AG08395 (cell line): ENCODE measurements at places on chromosomes 16 and 17.

- DNase-seq: peak; percentile 55
Observed at GRCh38 chr16:66382966-66383299, 16.4 kb downstream of the CDH5 start.

GRCh38 chr16:30084816-30085159 is 6.9 kb downstream of the TBX6 start:
- DNase-seq: no peak

DNA sequence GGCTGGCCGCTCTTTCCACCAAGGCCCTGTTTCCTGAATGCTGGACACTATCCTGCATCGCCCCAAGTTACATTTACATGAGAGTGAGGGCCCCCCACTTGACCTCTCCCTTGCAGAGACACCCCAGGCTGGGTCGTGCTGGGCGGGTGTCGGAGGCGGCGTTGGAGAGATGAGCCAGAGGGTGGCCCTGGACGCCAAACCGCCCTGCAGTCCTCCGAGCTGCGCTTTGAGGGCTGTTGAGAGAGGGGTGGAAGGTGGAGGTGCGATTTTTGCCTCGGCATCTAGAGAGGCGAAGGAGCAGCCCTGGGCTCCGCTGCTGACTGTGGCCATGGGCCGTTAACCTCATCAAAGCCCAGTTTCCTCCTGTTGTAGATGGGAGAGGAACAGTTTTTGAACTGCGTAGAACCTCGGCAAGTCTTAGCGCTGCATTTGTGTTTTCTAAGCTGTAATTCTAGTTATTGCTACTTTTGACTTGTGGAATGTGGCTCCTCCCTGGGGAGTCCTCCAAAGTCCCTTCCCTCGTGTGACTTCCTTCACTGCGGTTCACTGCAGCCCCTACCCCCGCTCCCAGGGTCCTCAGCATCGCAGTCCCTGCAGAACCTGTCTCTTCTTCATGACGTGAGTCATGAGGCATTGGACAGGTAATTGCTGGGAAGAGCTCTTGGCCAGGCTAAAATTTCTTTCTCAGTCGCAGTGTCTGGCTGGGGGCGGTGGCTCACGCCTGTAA is 986 bp upstream of the ELOB start:
- DNase-seq: no peak

- DNase-seq: no peak
Observed at GRCh38 chr17:80491478-80492342, 15.3 kb upstream of the NPTX1 start.

DNA sequence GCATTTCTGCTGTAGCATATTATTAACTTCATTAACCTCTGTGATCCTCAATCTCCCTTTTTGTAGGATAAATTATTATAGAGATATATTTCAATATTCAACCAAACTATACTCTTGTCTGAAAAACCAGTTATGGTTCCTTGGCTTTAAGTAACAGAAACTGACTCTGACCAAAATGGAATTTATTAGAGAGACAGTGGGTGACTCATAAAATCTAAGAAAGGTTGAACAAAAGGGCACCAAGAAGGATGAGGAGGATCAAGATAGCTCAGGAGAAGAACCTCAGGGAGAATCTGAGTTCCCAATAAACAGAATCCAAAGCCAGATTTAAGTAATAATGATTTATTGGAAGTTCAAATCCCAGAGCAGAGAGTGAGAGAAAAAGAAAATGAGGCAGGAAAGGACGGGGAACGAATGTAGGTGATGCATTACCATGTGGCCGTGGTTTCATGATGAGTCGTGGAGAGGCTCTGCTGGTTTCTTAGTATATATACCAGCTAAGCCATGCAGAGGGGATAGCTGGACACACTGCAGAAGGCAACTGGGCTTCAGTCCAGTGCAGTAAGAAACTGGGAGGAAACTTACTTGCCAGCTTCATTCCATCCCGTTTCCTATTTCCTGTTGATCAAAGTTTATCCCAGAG is 151.5 kb upstream of the GOT2 start:
- no peak for DNase-seq

GRCh38 chr17:55496094-55496881 is 15.0 kb downstream of the SMIM36 start:
- peak; percentile 9 for DNase-seq

- DNase-seq: peak; percentile 13
Observed at GRCh38 chr16:78703936-78704335, 604.5 kb downstream of the WWOX start.

GRCh38 chr17:60158751-60159478 is 9.1 kb downstream of the CA4 start:
- no peak for DNase-seq

DNA sequence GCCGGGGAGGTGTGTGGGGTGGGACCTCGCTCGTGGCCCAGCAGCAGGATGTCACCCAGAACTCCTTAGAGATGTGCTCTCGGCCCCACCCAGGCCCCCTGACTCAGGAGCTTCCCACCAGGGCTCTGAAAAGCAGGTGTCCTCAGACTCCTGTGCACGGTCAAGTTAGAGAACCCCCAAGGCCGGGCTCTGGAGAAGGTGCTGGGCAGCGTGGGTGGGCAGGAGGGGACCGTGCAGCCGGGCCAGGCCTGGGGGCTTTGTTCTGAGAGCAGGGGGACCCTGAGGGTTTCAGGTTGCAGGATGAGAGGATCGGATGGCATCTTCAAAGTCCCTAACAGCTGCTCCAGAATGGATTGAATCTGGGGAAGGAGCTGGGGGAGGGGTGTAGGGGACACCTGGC is 164.4 kb upstream of the CIBAR2 start:
- no peak for DNase-seq

DNA sequence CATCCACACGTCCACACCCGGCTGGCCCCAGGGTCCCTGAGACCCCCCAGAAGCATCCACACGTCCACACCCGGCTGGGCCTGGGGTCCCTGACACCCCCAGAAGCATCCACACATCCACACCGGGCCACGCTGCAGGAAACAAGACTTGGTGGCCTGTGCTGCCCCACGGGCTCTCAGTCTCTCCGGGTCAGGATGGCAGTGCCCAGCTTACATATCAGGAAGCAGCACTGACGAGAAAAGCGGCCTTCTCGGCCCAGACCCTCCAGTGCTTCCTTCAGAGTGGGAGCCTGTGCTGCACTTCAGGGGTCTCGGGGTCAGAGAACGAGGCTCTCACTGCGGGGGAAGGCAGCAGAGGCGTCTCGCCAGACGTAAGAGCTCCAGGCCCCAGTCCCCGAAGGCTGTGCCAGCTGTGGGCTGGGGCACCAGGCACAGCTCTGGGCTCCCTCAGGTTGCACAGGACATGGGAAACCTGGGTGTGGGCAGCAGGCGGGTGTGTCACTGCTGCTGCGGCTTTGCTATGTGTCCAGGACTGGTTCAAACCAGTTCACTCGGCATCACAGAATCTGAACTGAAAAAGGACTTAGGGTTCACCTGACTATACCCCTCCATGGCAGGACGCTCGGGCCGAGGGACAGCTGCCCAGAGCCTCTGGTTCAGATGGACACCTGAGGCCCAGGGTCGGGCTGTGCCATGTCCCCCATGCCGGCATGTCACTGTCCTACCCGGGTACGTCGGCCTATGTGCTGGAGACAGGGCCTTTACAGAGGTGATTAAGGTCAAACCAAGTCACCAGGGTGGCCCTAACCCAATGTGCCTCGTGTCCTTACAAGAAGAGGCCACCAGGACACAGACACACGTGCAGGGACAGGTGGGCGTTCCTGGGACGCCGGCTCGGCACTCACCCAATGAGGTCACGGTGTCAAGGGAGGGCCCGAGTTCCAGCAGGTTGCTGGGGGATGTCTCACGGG is 40.2 kb upstream of the CHMP6 start:
- DNase-seq: no peak

DNA sequence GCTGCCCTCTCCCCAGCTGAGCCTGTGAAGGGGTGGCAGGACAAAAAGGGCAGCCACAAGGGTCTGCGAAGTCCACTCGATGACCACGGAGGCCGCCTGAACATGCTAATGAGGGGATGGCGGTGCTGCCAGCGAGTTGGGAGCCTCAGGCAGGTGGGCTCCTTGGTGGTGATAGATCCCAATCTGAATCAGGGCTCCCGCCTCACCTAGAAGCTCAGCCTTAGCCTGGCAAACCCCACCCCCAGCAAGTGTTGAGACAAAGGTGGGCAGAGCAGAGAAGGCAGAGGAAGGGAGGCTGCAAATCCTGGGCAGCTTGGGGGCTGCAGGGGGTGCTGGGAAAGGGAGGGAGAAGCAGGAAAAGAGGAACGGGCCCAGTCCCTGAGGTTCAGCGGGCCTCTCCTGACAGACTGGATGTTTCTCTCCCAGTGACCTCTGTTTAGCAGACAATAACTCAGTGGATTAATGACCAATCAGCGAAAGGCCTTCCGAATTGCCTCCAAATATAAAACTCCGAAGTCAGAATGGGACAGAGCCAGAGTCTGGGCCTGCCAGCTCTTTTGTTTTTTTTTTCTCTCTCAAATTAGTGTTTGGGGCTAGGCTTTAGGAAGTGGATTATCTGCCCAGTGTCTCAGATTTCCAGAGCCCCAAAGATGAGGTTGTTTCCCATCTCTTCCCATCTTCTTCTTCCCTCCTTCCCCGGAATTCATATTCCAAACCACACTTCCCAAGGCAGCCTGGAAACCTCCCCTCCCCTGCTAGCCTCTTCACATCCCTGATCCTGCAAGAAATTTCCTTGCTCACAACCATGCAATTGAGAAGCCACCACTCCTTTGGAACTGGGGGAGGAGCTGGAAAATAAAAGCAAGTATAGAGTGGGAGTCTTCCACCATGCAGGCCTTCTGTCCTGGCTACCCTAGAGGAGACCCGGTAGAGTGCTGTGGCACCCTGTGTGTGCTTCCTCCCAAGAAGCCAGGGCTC is 15.2 kb upstream of the HOXB2 start:
- DNase-seq: peak; percentile 56

GRCh38 chr17:3574231-3574630 is 16.6 kb upstream of the TRPV3 start:
- DNase-seq: no peak

- DNase-seq: no peak
Observed at GRCh38 chr16:49261930-49262329, 19.7 kb downstream of the CBLN1 start.

GRCh38 chr17:58384897-58385296 is 32.4 kb downstream of the RNF43 start:
- no peak for DNase-seq

- DNase-seq: peak; percentile 60
Observed at GRCh38 chr16:30092373-30093010, 768 bp upstream of the TBX6 start.

DNA sequence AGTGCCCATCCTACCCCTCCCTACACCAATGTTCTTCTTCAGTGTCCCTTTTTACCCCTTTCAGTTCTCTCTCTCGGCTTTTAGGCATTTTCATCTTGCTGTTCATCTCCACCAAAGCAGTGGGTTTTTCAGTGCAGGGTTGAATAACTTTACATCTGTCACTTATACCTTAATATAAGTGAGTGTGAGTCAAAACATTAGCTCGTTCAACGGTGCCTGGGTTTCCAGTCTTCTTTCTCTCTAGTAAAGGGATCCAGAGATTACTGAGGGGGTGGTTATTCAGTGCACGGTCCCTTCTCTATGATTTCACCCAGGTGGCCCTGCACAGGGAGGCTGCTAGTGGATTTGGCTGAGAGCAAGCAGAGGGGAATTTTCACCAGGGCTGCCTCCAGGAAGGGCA is 210.6 kb upstream of the CDH5 start:
- no peak for DNase-seq
